ENCODE measurements at places on chromosomes 1 and 21.
A peak's percentile ranks its signal among the peaks of the same experiment; 100 is the strongest.

- DNase-seq, result no peak
These were observed 1.1 kb upstream of the POMGNT1 start for GRCh38 chr1:46199233-46199749.

DNA sequence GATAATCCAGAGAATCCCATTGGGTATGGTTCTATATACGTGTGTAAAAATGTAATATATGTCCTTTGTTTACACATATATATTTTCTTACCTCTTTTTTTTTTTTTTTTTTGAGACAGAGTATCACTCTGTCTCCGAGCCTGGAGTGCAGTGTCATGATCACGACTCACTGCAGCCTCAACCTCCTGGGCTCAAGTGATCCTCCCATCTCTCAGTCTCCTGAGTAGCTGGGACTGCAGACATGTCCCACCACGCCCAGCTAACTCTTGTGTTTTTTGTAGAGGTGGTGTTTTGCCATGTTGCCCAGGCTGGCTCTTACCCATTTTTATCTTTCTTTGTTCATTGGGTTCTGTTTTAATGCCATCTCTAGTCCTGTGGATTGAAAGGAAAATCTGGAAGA is 59.5 kb downstream of the ZBTB17 start:
- DNase-seq, result peak; percentile 38

- DNase-seq, result no peak
These were observed 156.3 kb downstream of the SNX7 start for GRCh38 chr1:98817821-98818220.

DNA sequence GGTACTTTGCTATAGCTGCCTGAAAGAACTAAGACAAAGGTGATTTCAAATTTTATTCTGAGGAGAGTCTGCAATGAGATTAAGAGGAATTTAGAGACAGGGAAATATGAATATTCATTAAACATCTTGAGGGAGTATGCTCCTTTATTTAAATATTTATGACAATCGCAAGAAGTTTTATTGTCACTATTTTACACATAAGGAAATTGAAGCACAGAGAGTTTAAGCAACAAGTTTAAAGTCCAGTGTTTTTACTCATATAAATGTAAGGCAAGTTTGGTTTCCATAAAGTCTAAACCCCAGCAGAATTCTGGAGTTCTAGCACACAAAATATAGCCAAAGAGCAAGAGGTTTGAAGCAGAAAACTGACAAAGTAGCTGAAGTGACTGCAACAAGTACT is 49.3 kb upstream of the SAMSN1 start:
- DNase-seq, result no peak

- no peak for DNase-seq
These were observed 14.7 kb downstream of the CAMK1G start for GRCh38 chr1:209598227-209598626.

DNA sequence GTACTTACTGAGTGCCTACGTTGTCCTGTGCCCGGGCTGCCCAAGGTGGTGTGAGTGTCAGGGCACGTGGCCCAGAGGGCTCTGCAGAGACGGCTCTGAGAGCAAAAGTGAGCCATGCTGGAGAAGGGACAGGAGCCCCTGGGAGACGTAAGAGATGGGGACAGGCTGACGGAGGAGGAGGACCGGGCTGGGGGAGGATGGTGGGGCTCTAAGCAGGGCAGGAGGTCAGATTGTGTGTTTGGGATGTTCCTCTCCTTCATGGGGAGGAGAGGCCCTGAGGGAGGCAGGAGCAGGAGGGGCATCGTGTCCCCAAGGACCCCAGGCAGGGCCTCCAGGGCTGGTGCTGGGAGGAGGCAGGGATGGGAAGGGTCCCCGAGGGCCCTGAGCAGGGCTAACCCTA is 158.9 kb downstream of the PCBP3 start:
- DNase-seq, result no peak

DNA sequence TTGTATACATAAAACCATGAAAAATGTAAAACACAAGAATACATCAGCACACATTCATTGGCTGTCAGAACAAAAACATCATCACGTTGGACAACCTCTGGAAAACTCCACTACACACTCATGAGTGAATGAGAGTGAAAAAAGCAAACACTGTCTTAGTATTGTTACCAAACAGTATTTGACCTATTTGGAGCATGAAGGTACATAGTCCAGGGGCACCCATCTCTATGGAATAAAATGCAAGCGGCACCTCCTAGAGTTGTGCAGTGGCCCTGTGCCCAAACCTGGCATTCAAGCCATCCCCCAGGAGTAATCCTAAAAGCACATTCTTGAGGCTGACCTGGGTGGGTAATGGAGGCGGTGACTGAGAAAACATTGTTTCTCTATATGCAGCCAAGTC is 67.0 kb upstream of the SOD1 start:
- DNase-seq, result no peak

- no peak for DNase-seq
These were observed 34.4 kb upstream of the LRRC7 start for GRCh38 chr1:69533343-69533742.

DNA sequence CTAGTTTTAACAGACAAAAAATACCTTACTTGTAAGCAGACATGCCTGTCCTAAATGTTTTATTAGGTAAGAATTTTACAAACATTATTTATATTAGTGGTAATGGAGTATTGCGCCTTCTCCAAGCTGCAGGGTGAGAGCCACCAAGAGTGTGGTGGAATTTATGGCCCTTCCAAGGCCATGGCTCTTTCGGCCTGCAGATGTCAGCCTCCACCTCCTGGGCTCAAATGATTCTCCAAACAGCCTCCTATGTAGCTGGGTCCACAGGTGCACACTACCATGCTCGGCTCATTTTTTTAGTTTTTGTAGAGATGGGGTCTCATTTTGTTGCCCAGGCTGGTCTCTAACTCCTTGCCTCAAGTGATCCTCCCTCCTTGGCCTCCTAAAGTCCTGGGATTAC is 56.3 kb downstream of the ITGB3BP start:
- no peak for DNase-seq

GRCh38 chr1:84887261-84887934 is 5.6 kb downstream of the LPAR3 start:
- DNase-seq, result peak; percentile 86

GRCh38 chr1:228648647-228649383 is 86.5 kb upstream of the RHOU start:
- DNase-seq, result no peak

DNA sequence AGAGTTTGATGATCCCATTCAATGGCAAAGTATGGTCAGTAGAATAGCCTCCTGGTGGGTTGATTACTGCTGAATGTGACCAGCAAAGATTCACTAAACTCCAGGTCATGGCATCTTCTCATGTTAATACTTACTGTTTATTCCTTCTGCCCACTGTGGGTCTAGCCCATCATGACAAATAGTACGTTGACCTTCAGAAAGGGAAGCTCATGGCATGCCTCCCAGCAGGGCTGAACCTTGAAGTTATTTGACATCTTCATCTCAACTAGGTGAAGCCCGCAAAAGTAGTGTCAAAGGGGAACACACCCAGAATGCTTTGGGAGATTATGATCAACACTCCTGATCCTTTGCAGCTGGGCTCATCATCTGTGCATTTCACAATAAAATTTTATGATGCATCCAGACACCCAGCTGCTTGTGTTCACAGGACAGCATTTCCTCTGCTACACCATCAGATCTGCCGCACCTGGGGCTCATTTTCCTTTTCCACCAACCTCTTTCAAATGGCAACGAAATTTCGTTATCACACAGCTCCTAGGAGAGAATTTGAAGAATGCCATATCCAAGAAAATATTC is 49.6 kb downstream of the HLX start:
- DNase-seq, result peak; percentile 6

DNA sequence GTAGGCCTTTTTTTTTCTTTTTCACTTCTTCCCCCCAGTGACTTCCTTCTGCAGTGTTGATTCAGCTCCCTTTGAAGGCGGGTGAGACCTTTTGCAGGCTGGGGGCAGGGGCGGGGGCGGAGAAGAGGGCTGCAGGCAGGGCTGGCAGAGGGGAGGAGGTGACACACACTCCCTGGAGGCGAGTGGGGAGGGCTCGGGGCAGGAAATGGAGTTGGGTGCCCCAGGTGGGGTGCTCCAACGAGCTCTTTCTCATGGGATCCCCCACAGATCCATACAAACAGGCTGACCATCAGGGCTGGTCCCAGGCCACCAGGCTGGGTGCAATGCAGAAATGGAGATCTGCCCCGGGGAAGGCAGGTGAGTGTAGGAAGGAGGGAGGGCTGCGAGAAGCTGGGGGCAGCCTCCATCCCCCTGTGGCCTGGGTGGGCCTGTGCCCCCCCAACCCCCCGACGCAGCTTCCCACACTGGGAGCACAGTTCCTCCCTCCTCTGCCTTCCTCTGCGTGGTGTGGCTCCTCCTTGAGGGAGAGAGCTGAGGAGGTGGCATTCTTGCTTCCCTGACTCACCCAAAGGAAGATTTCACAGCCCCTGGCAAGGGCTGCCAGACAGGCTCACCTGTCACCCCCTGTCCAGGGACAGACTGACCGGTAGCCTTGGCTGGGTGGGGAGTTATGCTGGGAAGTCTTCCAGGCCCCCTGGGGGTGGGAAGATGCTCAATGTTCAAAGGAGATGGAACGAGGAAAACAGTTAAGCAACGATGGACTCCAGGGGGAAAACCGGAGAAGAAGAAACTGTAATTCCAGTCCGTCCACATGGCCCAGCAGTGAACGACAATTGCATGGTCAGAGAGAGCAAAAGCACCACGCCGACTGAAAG is 7.1 kb upstream of the ITGB2 start:
- peak; percentile 59 for DNase-seq

GRCh38 chr21:45592208-45592619 is 50.0 kb upstream of the SLC19A1 start:
- peak; percentile 11 for DNase-seq

GRCh38 chr1:161505686-161506085 is 429 bp downstream of the FCGR2A start:
- DNase-seq, result no peak

GRCh38 chr1:151621351-151621750 is 9.5 kb downstream of the SNX27 start:
- DNase-seq, result no peak

DNA sequence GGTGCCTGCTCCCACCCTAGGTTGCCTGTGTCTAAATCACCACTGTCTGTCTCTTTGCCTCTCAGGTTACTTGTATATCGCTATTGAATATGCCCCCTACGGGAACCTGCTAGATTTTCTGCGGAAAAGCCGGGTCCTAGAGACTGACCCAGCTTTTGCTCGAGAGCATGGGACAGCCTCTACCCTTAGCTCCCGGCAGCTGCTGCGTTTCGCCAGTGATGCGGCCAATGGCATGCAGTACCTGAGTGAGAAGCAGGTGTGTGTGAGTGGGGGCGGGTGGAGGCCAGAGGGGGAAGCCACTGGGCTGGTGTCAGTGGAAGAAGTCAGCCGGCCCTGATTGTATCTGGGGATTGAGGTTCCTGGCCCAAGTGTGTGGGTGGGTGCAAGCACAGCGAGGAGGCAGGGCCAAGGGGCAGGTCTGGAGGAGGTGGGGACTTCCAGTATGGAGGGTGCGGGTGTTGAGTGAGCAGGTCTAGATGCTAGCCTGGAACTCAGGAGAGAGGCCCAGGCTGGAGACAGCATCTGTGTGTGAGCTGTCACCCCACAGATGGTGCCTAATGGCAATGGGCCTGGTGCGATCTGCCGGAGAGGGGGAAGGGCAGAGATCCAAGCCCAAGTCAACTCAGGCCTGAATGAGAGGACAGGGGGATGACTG is 17.2 kb downstream of the TIE1 start:
- DNase-seq, result no peak
